ENCODE measurements at places on chromosomes 3 and 15.
A peak's percentile ranks its signal among the peaks of the same experiment; 100 is the strongest.

- DNase-seq = no peak
These were observed 217.3 kb downstream of the ZIC4 start for GRCh38 chr3:147189016-147189415.

DNA sequence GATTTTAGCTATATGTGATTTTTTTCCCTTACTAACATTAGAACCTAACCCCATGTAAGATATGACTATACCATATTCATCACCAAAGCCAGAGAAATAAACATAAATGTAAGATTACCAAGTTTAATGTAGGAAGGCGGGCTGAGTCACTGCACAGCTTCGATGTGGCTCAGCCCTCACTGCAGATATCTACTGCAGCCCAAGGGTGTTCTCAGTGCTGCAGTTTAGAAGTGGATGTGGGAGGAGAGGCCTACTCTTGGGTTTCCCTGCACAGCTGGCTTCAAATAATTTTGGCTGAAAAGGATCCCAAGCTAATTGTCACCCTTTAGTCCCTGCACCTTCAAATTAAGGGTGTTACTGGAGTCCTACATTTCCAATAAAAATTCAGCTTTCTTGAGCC is 9.3 kb downstream of the ARPP19 start:
- peak; percentile 7 for DNase-seq

GRCh38 chr3:43004282-43004681 is 25.2 kb downstream of the GASK1A start:
- no peak for DNase-seq

DNA sequence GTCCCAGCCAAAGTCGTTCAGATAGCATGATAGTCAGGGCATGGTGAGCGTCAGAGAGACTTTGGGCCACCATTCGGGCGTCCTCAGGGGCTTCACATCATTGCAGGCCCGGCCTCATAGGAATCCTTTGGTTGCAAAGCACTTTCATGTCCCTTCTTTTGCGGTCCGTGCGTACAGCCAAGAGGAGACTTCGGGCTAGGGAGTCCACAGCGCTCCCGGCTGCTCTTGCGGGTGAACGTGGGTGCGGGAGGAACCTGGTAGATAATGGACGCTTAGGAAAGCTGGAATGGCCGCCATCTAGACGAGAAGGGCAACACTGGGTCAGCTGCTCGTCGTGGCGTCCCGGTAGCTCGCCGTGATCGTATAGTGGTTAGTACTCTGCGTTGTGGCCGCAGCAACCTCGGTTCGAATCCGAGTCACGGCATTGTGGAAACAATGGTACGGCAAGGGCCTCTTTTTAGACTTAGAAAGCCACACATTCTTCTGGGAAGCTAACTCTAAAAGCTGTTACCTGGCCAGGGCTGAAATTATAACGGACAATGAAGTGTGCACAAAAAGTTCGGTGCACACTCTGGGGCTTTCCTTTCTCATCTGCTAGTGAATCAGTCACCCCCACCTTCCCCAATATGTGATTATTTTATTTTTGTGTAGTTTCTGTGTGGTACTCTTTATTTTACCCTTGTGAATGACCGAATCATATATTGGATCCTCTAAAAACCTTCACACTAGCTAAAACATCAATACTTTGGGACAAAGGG is 13.2 kb upstream of the SHF start:
- DNase-seq = peak; percentile 70

DNA sequence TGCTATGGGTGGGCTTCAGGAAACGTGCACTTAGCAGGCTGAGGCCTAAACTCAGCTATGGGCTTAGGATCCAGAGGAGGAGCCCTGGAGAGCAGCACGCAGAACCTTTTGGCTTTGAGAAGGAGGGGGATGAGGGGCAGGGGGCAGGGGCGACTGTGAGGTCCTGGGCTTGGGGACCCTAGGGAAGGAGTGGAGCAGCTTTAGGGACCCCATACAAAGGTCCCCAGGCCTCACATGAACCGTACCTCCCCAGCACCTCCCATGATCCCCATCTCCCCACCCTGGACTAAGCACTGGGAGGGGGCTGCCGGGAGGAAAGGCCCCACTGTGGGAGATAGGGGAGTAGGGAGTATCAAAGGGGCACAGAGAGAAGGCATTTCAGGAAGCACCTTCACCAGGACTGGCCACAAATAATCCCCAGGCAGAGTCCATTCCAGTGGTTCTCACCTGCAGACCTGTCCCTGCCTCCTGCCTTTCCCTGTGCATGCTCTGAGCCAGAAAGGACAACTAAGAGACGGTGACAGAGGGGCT is 62.0 kb upstream of the KLF13 start:
- no peak for DNase-seq

DNA sequence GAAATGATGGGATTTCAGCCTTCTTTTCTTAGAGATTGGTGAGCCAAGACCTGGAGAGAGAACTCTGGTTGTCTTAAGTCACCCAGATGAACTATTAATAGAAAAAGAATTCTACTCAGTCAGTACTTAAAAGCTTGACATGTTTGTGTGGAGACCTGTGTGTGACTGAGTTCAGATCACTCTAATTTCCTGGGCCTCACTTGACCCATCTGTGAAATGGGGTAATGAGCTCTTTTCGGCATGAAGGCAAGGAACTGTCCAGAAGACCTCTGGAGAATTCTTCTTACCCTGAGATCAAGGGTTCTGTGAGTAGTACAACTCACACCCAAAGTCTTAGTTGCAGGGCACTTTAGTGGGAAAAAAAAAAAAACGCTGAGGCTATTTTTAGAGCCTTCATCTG is 92.9 kb downstream of the LPP start:
- no peak for DNase-seq

DNA sequence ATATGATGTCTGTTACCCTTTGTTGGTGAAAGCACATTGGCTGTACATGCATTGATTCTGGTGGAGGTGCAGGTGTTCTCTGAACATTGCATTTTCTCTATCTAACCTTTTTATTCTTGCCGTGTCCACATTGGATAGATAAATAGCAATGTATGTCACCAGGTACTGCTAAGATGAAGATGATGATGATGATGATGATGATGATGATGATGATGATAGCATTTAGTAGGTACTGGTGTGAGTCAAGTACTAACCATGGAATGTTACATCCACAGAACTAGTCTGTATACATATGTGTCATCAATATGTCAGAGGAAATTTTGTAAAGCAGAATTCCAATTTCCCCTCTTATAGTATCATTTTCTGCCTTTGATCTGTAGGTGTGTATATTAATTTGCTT is 36.3 kb downstream of the ARPP21 start:
- no peak for DNase-seq

- DNase-seq = no peak
These were observed 40.7 kb downstream of the MYRIP start for GRCh38 chr3:39849992-39850715.

DNA sequence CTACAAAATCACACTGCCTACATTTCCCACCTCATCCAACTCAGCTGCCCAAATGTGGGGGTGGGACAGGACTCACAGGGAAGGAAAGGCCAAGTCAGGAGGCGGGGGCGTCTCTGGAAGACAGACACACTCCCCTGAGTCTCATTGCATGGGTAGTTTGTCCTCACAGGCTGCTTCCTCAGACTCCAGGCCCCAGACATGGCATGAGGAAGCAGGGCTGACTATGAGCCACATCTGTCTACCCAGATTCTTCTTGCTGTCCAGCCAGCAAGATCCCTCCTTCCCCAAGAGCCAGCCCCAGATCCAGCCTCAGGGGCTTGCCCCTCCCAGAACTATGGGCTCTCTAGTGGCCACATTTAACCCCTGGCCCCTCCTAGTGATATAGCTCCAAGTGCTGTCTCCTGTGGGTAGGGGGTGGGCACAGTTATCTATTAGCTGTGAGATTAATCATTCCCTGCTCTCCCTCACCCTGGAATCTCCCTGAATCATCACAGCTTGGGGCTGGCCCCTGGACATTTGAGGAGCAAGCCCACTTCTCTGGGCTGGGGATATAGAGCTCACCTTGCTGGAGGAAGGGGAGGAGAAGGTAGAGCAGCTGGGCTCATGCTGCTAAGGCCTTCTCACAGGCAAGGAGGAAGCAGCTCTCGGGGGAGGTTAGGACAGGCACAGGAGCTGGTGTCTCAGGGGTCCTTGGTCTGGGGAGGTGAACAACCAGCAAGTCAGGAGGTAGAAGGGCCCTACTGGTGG is 2.1 kb upstream of the CCDC33 start:
- no peak for DNase-seq

- no peak for DNase-seq
These were observed 23.6 kb downstream of the NCK1 start for GRCh38 chr3:136885357-136886213.

DNA sequence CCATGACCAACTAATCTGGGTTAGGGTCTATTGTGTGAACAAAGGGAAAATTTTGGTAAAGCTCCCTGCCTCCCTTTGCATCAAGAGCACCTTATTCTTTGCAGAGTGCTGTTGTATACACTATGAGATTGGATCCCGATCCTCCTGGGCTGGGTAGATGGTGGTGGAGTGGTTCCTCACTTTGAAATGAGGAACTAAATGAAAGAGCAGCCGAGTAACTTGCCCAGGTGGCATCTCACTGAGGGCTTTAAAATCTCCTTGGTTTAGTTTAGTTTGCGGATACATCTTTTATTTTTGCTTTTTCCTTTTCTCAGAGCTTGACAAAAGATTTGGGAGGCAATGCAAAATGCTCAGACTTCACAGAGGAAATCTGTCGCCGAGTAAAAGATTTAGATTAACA is 19.4 kb downstream of the IDH3A start:
- no peak for DNase-seq

DNA sequence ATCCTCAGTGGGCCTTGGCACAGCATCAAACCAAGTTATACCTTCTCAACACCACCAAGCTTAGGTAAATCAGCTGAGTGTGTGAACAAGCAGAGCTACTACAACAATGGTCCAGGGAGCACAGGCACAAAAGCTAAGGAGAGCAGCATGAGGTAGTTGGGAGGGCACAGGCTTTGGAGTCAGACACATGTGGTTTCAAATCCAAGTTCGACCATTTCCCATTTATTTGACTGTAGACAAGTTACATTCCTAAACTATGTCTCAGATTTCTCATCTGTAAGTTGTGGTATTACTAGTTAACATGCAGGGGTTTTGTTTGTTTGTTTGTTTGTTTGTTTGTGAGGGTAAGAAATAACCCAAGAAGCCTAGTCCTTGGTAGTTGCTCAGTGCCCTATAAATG is 46.9 kb downstream of the MLH1 start:
- no peak for DNase-seq

- no peak for DNase-seq
These were observed 8.6 kb upstream of the SLCO3A1 start for GRCh38 chr15:91844928-91845327.

- DNase-seq = no peak
These were observed 75.3 kb upstream of the PLCL2 start for GRCh38 chr3:16809482-16809881.

GRCh38 chr3:136543385-136543784 is 208.8 kb downstream of the STAG1 start:
- DNase-seq = no peak

DNA sequence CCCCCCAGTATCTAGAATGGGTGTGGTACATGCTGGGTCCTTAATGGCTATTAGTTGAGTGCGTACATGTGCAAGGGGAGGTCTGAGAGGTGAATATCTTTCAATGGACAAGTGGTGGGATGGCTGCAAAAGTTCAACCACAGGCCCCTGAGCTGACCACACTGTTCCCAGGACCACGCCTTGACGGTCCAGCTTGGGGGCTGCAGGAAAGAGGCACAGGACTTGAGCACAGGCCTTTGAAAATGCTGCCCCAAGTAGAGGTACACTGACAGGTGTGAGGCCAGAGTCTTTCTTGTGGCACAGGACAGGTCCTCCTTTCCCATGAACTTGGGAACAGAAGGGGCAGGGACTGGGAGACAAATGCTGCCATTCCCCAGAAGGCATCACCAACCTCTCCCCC is 24.0 kb downstream of the AMOTL2 start:
- DNase-seq = no peak

- no peak for DNase-seq
These were observed 30.1 kb downstream of the CFAP161 start for GRCh38 chr15:81163961-81164800.

- DNase-seq = no peak
These were observed 128.0 kb downstream of the RBPMS2 start for GRCh38 chr15:64647367-64647766.

GRCh38 chr3:9028134-9028533 is 64.9 kb upstream of the RAD18 start:
- no peak for DNase-seq
